ENCODE measurements at places on chromosomes 1 and 21. TPM values are rescaled to one million over a fixed set of nuclear protein-coding genes. Genes with fewer than 3 reads are reported as not detected.

- no peak for DNase-seq
These were observed 115.9 kb downstream of the RHOU start for GRCh38 chr1:228851193-228851592.

GRCh38 chr1:1041092-1041523 is 21.2 kb downstream of the AGRN start:
- DNase-seq = no peak

DNA sequence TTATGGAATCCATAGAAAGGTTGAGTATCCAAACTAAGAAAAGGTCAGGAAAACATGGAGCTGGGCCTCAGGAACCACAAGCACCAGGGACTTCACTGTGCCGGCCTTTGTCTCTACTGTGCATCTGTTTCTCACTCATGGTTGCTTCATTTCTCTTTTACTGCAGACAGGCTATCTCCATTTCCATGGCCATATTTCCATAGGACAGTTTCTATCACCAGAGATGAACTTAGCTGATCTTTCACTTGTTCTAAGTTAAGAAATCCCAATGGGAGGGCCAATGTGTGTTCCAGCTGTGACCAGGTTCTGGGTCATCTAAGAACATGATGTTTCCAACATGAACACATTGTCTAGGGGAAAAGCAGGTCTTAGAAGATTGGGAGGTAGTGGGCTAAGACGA is 43.7 kb upstream of the PPP2R5A start:
- no peak for DNase-seq

The EPHA2 gene
- not detected for total RNA-seq

The GJC2 gene
- total RNA-seq = 3.4 TPM

GRCh38 chr1:180951836-180952656 is 39.3 kb downstream of the KIAA1614 start:
- no peak for DNase-seq

DNA sequence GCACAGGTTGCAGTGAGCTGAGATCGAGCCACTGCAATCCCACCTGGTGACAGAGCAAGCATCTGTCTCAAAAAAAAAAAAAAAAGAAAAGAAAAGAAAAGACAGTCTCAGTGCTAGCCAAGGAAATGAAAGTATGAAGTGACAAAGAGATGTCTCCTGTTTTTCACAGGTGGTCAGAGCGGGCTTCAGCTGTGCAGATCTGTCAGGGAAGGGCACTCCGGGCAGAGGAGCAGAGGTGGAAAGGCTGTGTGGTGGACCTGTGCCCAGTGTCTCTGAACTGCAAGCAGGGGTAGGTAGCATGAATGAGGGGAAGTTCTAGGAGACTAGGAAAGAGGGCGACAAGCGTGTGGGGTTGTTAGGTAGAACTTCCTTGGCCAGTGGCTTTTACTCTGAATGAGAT is 67.5 kb downstream of the CD247 start:
- peak; percentile 44 for DNase-seq
